ENCODE measurements at places on chromosomes 4 and X.
A peak's percentile ranks its signal among the peaks of the same experiment; 100 is the strongest.

- no peak for DNase-seq
Observed at GRCh38 chr4:114780205-114780604, 181.6 kb downstream of the UGT8 start.

GRCh38 chr4:102858828-102859464 is 9.8 kb upstream of the CISD2 start:
- no peak for DNase-seq

GRCh38 chrX:70979136-70979762 is 48.4 kb upstream of the SLC7A3 start:
- no peak for DNase-seq

DNA sequence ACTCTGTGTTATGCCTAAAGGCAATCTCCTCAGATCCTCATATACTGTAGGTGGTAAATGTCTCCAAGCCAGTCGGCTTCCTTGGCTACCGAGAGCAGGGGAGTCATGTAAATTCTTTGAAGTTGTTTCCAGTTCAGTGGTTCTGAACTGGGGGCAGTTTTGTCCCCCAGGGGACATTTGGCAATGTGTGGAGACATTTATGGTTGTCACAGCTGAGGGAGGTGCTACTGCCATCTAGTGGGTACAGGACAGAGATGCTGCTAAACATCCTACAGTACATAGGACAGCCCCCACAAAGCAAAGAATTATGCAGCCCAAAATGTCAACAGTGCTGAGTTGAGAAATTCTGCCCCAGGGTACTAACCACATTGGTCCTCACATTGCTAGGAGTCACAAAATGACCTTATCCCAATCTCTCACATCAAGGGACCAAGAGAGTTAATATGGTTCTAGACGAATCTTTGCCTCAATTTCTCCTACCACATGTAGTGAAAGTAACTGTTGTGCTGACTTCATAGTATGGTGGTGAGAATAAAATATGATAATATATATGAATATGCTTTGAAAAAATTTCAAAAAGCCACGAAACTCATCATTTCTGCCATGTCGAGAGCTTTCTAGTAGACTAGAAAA is 104.4 kb upstream of the ARHGAP24 start:
- no peak for DNase-seq

DNA sequence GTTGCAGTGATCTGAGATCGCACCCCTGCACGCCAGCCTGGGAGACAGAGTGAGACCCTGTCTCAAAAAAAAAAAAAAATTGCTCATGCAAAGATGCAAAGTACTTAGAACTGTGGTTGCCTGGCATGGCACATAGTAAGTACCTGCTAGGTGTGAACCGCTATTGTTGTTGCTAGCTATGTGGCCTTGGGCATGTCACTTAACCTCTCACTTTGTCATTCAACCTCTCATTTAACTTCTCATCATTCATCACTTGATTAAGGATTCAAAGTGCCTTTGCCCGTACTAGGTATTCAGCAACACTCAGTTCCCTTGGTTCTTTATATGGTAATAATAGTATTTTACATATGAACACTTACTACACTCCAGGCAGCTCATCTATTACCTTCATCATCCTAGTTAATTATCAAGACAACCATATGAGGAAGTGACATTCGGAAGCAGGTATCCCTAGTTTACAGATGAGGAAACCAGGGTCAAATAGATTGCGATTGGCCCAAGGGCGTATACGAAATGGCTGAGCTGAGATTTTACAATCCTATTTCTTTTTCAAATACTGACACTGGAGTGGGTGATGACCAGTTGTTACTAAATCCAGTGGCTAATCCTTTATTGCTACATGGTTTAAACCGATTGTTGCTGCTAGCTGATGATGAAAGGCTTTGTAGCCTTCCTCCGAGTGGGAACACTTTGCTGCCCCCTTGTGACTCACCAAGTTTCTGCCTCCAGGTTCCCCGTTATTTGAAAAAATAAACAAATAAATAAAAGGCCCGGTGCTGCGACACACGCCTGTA is 28.8 kb upstream of the SOWAHD start:
- DNase-seq: peak; percentile 49

- no peak for DNase-seq
Observed at GRCh38 chrX:118345045-118345463, 852 bp upstream of the WDR44 start.

DNA sequence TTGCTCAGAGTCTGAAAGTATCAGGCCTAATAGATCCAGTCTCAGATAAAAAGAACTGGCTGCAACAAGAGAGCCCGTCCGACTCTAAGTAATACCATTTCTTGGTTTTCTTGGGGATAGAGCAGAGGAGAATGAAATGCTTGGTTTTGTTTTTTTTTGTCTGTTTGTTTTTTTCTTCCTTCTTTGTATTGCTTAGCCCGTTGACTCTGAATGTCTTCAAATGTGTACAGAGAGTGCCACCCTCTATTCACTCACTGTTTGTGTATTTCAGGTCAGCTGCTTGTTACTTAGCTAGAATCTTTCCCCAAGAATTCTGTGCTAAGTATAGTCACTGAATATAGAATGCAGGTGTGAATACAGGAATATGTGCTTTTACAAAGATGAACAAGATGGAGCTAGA is 5.7 kb upstream of the TMEM156 start:
- no peak for DNase-seq

GRCh38 chr4:169385376-169385775 is 114.6 kb upstream of the SH3RF1 start:
- DNase-seq: no peak

DNA sequence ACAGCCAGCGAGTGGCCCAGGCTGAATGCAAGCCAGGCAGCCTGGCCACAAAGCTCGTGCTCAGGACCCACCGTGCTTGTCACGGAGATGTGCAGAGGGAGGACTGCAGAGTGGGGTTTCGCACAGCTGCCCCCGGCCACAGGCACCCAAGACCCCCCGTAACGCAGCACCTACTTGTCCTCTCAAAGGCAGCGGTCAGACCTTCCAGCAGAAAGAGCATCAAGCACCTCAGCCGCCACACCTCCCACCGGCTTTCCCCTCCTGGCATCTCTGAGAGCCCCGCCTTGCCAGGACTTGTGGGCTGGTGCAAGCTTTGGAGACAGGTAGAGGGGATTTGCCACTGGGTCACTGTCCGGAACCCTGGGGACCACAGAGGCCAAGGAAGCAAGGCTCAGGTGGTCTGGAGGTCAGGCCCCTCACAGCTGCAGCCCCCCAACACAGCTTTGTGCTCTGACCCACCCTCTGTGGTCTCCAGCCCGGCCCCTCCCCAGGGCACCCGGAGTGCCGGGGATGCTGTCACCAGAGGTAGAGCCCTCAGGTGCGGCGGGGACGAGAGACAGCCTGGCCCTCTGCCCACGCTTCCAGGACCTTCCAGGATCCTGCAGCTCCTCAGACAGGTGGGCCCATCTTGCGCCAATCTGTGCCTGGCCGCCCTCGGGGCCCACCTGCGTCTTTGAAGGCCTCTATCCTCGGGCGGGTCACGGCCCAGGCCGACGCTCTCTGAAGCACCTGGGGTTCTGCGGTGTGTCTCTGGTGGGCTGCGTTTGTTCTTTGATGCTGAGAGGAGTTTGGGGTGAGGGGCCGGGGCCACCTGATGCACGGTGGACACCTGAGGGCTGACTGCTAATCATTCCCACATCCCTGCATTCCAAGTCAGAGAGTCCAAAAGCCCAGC is 34.4 kb upstream of the HMX1 start:
- DNase-seq: no peak

- DNase-seq: no peak
Observed at GRCh38 chr4:33187035-33187434, 2466.9 kb downstream of the PCDH7 start.

DNA sequence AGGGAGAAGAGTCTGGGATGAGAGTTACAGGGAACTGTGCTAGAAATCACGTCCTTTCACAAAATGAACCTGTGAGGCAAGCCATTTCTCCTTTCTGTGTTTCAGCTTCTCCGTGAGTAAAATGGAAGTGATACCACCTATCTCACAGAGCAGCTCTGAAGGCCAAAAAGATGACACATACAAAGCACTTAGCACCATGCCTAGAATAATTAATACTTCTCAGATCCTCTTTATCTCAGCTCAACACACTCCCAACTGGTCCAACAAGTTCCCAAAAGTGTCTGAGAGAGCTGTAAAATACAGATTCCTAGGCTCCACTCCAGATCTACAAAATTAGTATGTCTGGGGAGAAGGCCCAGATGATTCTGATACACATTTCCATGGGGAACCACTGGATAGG is 38.3 kb downstream of the LHFPL1 start:
- no peak for DNase-seq

GRCh38 chr4:176588436-176588835 is 204.3 kb downstream of the VEGFC start:
- DNase-seq: no peak

DNA sequence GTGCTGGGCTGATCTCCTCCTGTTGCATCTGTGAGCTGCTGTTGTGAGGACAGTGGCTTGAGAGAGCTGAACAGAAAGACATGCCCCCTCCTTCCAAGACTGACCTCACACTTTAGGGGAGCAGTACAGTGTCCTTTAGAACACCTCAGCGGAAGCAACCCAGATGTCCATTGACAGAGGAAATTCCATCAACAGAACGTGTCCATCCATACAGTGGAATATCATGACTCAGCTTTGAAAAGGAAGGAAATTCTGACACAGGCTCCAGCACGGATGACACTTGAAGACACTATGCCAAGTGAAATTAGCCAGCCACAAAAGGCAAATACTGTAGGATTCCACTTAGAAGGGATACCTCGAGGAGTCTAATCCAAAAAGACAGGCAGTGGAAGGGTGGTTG is 103.5 kb downstream of the GPR143 start:
- DNase-seq: no peak

DNA sequence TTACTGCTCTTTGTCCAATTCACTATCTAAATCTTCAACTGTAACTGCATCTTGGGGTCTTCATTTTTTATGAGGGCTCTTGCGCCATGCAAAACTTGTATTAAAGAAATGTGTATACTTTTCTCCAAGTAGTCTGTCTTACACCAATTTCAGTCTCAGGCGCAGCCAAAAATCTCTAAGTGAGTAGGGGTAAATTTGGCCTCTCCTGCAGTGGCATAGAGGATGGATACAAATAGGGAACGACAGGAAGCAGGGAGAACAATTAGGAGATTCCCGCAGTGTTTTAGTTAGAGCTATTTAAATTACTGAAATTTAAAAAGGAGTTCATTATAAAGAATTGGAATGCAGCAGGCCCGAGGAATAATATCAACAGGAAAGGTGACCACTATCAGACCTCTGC is 30.2 kb downstream of the DMP1 start:
- DNase-seq: no peak

GRCh38 chrX:3697701-3698279 is 15.7 kb downstream of the PRKX start:
- peak; percentile 53 for DNase-seq

DNA sequence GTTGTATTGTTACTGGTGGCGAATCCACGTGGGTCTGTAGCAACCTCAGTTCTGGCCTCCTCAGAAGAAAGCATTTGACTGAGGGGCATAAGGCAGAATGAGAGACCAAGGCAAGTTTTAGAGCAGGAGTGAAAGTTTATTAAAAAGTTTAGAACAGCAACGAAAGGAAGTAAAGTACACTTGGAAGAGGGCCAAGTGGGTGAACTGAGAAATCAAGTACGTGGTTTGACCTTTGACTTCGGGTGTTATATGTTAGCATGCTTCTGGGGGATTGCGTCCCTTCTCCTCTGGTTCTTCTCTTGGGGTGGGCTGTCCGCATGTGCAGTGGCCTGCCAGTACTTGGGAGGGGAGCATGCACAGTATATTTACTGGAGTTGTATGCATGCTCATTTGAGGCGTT is 232.7 kb upstream of the GATB start:
- no peak for DNase-seq

- DNase-seq: no peak
Observed at GRCh38 chr4:140993370-140993769, 139.9 kb downstream of the RNF150 start.

GRCh38 chr4:1177274-1178141 is 5.1 kb upstream of the SPON2 start:
- peak; percentile 49 for DNase-seq

GRCh38 chr4:124070688-124071484 is 641.6 kb downstream of the ANKRD50 start:
- no peak for DNase-seq

GRCh38 chrX:122666601-122667000 is 517.5 kb upstream of the GRIA3 start:
- DNase-seq: no peak

GRCh38 chr4:148730766-148731165 is 288.6 kb upstream of the NR3C2 start:
- DNase-seq: no peak

- no peak for DNase-seq
Observed at GRCh38 chr4:2306773-2307410, 45.0 kb upstream of the MXD4 start.

- no peak for DNase-seq
Observed at GRCh38 chrX:118437283-118437682, 58.3 kb upstream of the DOCK11 start.

GRCh38 chr4:138249132-138249531 is 7.0 kb upstream of the SLC7A11 start:
- no peak for DNase-seq

GRCh38 chr4:29805916-29806480 is 914.2 kb upstream of the PCDH7 start:
- DNase-seq: no peak

GRCh38 chrX:150771116-150771515 is 77.9 kb downstream of the MTMR1 start:
- no peak for DNase-seq

- no peak for DNase-seq
Observed at GRCh38 chr4:5101571-5101970, 50.3 kb downstream of the STK32B start.

GRCh38 chr4:42262701-42263490 is 110.4 kb upstream of the BEND4 start:
- DNase-seq: no peak

DNA sequence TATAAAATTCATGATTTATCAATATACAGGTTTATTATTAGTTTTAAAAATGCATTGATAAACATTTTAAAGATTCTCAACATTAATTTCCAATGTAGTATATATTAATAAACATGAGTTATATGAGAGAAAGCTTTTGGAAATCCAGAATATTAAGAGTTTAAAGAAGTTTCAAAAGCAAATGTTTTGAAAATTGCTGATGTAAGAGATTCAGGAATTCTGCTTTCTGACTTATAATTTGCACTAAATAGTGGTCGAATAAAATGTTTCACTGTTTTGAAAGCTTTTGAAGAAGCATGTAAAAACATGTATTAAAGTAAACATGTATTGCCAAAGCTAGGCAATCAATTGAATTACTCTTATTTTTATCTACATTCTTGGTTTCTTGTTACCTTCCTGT is 151.2 kb upstream of the CXorf51B start:
- no peak for DNase-seq

DNA sequence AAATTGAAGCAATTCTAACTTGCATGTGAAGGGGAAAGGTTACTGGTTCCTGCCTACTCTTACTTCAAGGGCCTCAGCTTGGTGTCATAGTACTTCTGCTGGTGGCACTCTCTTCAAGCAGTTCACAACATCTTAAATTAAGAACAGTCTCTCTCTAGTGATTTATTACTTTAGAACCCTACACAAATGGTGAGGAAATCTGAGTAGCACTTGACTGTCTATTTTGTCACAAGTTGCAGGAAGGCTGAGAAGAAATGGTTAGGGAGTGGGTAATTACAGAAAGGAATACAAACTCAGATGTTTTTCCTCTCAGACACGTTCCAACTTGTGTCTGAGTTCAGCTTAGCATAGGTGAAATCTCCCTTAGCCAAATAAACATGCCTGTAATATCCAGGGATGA is 242.3 kb upstream of the GRIA3 start:
- DNase-seq: no peak
